ENCODE measurements at places on chromosomes 2 and 18.

- DNase-seq = no peak
Measured at GRCh38 chr2:3461801-3462492, 57.4 kb downstream of the ADI1 start.

DNA sequence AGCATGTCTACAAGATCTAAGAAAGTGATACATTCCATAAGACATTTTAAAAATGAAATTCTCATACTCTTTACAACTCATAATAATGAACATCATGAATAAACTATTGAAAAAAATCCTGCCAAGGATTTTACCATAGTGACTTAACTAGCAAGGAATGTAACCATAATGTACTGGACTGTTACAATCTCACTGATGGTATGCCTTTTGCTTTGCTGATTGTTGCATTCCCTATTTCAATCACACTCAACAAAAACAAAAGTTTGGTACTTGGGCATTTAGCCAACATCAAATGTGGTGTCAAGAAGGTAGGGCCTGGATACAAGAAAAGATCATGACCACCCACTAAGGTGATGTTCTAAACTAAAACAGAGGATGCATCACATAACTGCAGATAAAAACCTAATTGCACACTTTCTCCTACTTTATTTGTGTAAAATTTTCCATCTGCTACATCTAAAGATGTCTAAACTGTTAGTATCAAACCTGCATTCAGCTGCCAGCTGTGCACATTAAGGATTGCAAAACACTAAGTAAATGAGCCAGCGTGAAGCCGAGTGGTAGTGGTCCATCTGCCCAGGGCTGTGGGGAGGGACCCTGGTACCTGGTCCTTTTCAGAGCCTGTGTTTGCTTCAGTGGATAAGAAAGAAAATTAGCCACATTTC lies 564.4 kb downstream of the ZEB2 start:
- DNase-seq = no peak

- DNase-seq = no peak
Measured at GRCh38 chr2:121944072-121944831, 188.8 kb downstream of the TSN start.

GRCh38 chr2:191233533-191233932 lies 11.7 kb upstream of the MYO1B start:
- DNase-seq = no peak

DNA sequence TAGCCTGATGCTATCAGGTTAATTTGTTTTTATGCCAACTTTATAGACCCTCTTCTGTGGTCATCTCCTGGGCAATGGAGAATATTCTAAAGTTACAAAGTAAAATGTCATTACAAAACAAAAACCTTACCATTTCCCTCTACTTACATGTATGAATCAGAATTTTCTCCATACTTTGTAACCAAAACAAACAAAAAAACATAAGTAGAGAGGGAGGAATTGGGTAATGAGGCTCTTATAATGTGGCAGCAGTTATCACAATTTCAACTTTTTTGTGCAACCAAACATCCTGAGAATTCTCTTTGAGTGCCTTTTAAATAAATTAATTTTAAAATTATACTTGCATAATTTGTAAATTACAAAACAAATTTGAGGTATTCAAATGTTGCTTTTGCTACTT lies 332.8 kb downstream of the TXNL1 start:
- no peak for DNase-seq

DNA sequence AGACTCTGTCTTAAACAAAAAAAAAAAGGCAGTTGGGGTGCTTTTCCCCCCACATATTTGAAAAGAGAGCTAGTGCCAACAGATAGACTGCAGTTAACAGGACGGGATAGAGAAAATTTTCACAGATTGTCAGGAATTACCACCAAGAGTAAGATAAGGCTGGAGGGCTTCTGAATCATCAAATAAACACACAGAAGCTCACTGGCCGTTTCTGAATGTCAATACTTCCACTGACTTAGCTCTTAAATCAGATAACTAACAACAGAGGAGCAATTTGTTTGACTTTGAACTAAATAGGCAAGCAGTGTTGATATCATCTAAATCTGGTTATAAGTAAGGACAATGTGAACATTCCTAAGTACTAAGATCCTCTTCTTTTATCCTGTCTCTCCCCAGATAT lies 34.7 kb downstream of the PIEZO2 start:
- no peak for DNase-seq

GRCh38 chr2:85862426-85862825 lies 26.4 kb downstream of the ST3GAL5 start:
- no peak for DNase-seq

GRCh38 chr2:209091056-209091455 lies 332.8 kb upstream of the MAP2 start:
- no peak for DNase-seq

GRCh38 chr18:62611453-62612288 lies 88.8 kb downstream of the ZCCHC2 start:
- DNase-seq = no peak

GRCh38 chr2:219358170-219359075 lies 25.9 kb upstream of the RESP18 start:
- peak; percentile 11 for DNase-seq

- DNase-seq = no peak
Measured at GRCh38 chr2:23550553-23550952, 165.6 kb downstream of the KLHL29 start.

GRCh38 chr18:32177530-32177929 lies 12.3 kb upstream of the MEP1B start:
- no peak for DNase-seq

GRCh38 chr18:74463254-74463653 lies 6.1 kb upstream of the DIPK1C start:
- no peak for DNase-seq

- DNase-seq = no peak
Measured at GRCh38 chr2:169018390-169018789, 12.7 kb downstream of the ABCB11 start.

DNA sequence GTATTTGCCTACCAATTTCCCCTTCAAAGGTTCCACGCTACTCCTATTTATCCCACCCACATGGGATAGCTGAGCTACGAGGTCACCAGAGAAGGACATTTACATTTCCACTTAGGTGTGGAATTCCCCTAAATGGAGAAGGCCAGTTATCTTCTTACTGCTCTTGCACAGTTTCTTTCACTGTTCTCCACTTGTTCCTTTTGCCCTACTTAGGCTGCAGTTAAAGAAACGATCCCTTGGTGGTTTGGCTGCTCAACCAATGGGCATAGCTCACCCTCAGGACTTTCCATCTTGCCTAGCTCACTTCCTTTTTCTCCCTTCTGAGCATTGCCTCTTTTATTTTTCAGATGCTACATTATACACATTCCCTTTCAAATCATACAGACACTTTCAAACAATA lies 11.2 kb upstream of the NABP1 start:
- DNase-seq = no peak
